Ascending aorta (tissue), 2 donors: ENCODE measurements at places on chromosomes 11 and 22.

GRCh38 chr11:69638941-69639681, 1.8 kb upstream of the CCND1 start:
- DNase-seq, result peak; percentile 57

- no peak for DNase-seq
Observed at GRCh38 chr11:86620891-86621521, 51.4 kb downstream of the ME3 start.

GRCh38 chr22:49218142-49218541, 609.5 kb downstream of the BRD1 start:
- DNase-seq, result no peak

DNA sequence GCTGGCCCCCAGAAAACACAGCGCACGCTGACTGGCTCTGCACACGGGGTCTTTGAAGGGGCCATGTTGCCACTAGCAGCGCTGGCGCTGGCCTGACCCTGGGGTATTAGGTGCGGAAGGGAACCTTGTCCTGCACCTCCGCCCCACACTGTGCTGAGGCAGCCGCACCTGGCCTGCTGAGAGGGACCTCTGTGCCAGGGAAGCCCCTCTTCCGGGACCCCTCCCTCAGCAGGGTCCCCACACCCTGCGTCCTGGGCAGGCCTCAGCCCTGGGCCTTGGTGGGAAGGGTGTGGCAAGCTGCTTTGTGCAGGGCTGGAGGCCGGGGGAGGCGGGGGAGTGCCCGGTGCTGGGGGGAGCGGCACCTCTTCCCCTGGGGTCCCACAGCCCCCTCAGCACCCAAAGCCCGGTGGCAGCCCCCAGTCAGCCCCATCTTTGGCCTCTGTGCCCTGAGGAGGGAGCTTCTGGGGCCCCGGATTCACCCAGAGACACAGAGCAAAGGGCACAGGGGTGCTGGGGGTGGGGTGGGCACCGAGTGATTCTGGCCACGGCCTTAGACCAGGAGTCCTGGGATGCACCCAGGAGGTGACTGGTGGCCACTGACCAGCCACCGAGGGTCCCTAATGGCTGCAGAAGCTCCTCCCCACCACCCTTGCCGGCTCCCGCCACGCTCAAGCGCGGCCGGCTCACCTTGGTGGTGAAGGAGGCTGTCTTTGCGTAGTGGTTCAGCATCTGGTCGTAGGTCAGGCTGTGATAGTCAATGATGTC, 11.4 kb downstream of the TTLL8 start:
- no peak for DNase-seq

DNA sequence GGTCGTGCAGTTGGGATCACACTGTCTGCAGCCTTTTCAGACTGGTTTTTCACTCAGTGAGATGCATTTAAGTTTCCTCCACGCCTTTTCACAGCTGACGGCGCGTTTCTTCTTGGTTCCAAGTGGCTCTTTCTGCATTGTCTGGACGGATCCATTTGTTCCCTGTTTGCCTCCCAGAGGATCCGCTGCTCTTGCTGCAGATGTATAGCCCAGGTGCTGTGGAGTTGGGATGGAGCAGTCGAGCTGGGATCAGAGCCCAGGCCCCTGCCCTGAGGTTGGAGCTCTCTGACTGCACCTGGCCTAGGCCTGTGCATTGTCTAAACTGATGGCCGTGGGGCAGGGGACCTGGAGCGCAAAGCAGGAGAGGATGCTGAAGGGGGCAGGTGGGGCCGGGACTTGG, 51.6 kb downstream of the PARVB start:
- no peak for DNase-seq

DNA sequence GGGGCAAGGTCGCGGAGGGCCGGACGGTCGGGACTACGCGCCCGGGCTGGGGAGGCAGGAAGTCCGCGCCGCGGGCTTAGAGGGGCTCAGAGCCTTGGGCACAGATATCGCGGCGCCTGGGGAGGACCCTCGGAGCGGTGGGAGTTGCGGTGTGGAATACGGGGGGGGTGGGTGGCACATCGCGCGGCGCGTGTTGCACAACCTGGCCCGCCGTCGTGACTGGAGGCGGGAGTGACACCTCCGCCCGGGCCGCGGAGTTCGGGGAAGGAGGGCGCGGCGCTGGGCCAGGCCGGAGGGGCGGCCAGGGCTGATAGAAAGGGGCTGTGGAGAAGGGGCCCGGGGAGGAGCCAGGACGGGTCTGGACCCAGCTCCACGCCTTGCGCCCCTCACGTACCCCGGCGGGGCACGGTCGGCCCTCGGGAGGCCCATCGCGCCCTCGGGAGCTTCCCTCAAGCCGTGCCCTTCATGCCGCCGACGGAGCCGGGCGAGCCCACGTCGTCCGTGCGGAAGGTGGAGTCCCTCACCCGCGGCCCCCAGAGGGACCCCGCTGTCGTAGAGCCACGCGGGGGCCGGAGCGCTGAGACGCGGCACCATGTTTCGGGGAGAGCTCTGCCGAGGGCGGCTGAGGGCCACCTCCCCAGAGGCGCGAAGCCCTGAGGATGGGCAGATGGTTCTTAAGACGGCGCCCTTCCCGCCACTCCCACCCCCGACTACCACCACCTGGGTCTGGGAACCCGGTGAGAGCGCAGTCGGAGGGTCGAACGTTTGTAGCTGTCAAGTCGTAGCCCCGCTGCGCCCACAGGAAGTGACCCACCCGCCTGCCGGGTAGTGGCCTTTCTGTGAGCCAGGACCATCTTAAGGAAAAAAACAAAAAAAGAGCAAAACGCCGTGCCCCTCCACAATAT, 729 bp downstream of the IL17RA start:
- DNase-seq, result no peak

- no peak for DNase-seq
Observed at GRCh38 chr22:19800761-19801244, 40.2 kb downstream of the TBX1 start.

DNA sequence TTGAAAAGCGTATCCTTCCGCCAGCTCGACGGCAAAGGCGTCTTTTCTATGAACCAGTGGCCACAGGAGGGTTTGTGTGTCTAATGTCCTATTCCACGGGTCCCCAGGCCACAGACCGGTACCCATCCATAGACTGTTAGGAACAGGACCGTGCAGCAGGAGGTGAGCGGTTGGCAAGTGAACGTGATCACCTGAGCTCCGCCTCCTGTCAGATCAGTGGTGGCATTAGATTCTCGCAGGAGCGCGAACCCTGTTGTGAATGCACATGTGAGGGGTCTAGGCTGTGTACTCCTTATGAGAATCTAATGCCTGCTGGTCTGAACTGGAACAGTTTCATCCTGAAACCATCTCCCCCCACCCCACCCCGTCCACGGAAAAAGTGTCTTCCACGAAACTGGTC, 62.7 kb upstream of the KCNQ1OT1 start:
- peak; percentile 31 for DNase-seq

DNA sequence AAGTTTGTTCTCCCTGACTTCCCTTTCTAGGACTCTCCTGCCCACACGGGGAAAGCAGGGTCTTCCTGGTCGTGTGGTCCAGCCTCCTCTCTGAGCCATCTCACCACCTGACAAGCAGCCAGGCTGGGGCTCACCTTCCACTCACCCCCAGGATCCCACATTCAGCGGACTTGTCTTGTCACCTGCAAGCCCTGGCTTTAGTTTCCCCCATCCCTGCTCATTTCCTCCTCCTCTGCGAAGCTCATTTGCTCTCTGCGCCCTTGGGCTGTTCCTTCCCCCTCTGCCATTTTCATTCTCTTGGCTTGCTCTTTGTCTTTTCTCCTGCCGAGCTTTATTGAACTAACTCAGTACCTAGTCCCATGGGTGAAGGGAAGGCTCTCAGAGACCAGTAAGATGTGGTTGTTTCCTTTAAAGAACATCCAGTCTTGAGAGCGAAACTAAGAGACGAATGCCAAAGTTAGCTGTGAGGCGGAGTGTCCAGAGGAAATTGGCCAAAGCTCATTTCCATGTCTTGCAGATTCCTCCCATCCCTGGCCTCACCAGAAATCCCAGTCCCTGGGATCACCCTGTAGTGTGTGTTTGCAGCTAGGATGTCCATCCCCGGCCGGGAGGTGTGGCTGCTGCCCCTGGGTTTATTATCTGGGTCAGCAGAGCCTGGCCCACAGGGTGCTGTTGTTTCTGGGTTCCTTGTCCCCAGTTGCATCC, 2.0 kb downstream of the ST14 start:
- no peak for DNase-seq

- no peak for DNase-seq
Observed at GRCh38 chr11:7545611-7546010, 31.8 kb downstream of the PPFIBP2 start.

DNA sequence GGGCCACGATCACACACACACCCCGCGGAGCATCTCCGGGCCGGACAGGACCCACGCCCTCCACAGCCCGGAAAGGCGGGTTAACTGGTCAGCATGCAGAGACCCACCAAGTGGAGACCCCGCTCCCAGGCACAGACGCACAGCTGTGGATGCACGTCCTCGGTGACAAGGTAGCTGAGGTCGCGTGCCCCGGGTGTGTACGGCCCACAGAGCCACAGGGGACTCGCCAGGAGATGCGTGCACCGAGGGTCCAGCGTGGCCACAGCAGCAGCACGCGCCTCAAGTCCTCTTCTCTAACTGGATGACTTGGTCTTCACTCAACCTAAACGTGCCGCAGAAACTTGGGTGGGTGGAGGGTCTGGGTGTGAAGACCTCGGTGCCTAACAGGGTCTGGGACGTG, 5.5 kb downstream of the H19 start:
- DNase-seq, result no peak

- DNase-seq, result no peak
Observed at GRCh38 chr11:124707829-124708228, 31.9 kb upstream of the NRGN start.

DNA sequence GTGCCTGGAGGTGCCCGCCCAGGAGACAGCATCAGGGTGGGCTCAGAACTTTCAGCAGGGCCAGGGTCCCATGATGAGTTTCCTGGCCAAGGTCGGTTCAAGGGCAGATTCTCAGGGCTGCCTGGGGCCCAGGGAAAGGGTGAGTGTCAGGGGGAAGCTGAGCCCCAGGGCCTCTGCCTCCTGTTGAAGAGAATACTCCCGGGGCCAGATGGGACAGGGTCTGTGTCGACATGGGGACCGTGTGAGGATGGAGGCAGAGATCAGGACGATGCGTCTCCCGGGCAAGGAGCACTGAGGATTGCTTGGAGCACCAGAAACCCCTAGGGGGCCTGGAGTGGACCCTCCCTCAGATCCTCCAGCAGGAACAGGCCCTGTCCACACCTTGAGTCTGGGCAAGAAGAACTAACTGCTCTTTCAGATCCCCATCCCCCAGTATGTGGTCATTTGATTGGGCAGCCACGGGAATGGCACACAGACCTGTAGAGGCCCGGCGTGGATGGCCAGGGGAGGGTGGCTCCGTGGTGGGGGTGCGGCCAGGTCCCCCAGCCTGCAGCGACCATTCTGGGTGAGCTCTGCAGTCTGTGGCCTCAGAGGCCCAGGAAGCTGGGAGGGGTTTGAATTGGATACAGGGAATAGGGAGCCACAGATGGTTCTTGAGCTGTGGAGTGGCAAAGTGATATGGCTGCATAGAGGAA, 1078.7 kb downstream of the BRD1 start:
- DNase-seq, result peak; percentile 50

GRCh38 chr11:2911785-2912391, 17.3 kb downstream of the PHLDA2 start:
- DNase-seq, result no peak

DNA sequence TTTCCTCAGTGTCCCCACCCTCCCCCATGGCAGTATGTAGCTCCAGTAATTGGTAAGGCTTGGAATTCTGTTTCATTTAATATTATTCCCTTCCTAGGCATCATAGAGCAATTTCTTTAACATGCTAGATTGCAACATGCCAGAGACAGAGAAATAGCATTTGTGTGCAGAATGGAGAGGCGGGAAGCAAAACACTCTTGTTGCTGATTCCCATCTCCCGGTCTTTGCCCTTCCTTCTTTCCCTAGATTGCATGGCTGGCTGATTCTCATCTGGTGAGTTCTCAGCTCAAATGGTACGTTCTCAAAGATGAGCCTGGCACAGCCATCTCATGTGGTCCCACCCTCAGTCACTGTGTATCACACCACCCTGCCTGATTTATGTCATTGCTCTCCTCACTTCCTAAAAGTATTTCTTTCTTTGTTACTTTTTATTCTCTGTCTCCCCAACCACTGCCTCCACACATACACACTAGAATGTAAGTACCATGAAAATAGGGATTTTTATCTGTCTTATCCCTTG, 66.9 kb downstream of the ARFGAP2 start:
- DNase-seq, result no peak

DNA sequence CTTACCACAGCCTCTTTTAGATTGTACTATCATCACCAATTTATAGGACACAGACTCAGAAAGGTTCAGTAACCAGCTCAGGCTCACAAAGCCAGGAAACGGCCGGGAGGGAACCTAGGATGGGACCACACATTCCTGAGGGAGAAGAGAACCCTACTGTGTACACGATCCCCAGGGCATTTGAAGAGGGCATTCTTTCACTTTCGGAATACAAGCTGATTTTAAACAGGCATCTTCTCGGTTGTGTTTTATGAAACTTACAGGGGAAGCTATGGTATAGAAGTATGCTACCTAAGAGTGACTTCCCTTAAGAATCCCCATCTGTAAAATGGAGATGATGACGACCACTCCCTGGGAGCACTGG, 19.0 kb downstream of the SMCO4 start:
- DNase-seq, result no peak

GRCh38 chr11:62142043-62142375, 18.2 kb downstream of the INCENP start:
- no peak for DNase-seq

DNA sequence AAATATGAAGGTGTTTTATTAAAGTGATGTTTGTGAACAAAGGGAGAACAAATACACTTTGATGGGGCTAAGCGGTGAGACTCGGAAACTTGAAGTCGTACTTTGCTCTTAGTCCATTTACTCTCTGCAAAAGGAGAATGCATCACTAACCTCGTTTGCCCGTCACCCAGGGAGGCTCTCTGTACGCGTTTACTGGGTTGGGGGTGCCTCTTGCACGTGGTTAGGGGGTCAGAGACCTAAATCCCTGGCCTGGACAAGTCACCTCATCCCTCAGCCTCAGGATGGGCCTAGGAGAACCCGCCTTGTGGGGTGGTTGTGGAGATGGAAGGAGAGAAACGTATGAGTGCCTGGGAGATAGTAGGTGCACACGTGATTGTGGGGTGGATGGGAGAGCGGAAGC, 803 bp upstream of the IFT27 start:
- no peak for DNase-seq

DNA sequence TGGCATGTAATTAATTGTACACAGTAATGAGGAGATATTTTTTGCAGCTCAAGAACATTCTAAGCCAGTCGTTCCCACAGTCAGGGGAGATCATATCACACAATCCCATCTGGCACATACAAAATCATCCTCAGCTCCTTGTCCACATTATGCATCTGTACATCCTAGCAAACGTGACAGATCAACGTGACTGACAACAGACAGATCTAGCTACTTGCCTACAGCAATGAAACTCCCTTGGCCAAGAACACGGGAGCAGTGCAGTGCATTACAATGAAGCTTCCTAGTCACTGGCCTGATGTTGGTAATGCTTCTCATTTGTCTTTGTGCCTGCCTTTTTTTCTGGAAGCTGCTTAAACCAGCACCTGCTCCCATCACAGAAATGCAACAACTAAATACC, 24.5 kb upstream of the GUCY1A2 start:
- DNase-seq, result no peak

DNA sequence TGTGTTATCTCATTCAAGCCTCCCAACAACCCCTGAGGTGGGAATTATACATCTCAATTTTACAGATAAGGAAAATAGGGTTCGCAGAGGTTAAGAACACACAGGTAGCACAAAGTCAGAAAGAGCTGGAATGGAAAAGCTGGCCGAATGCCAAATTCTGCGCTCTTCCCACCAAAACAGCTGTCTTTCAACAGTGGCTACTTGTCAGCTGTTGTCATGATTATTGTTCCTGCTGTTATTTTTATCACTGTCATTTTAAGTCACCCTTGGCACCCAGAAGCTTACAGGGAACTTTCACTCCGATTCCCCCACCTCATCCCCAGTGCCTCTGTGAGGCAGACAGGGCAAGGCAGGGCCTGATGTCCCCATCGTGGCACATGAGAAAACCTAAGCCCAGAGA, 74.5 kb upstream of the CSNK2A3 start:
- no peak for DNase-seq
